ENCODE measurements at places on chromosomes 7 and 10. TPM values are rescaled to one million over a fixed set of nuclear protein-coding genes. Genes with fewer than 3 reads are reported as not detected.

The UROS gene
- 74.3 TPM for total RNA-seq

The STAG3 gene
- 0.34 TPM for total RNA-seq

The ITGB8 gene
- total RNA-seq = 14.0 TPM

The LOXL4 gene
- total RNA-seq = 20.5 TPM

The ZNF282 gene
- 18.5 TPM for total RNA-seq

The VIPR2 gene
- total RNA-seq = 0.56 TPM

The CLDN4 gene
- total RNA-seq = 301 TPM
